ENCODE measurements at places on chromosomes 6 and 20. TPM values are rescaled to one million over a fixed set of nuclear protein-coding genes. Genes with fewer than 3 reads are reported as not detected.

HCRTR2 gene
- not detected for total RNA-seq

TP53TG5 gene
- under 0.01 TPM for total RNA-seq

CFAP206 gene
- not detected for total RNA-seq

SLC13A3 gene
- total RNA-seq: 0.10 TPM

RIPOR3 gene
- total RNA-seq: 0.42 TPM

FAM184A gene
- total RNA-seq: 2.3 TPM

COL11A2 gene
- 0.63 TPM for total RNA-seq

SMIM13 gene
- total RNA-seq: 4.2 TPM

FAM83B gene
- total RNA-seq: not detected

BMP5 gene
- not detected for total RNA-seq

NELFCD gene
- total RNA-seq: 37.2 TPM

SIRPG gene
- 6.8 TPM for total RNA-seq

APOM gene
- total RNA-seq: 3.0 TPM

PTK7 gene
- total RNA-seq: 1.8 TPM

PRKN gene
- total RNA-seq: 6.1 TPM

C6orf132 gene
- total RNA-seq: not detected

SSTR4 gene
- not detected for total RNA-seq

CLPSL1 gene
- total RNA-seq: not detected

CTCFL gene
- total RNA-seq: not detected

SLC29A1 gene
- total RNA-seq: 4.4 TPM

MUC21 gene
- total RNA-seq: not detected

CGA gene
- not detected for total RNA-seq

SIGLEC1 gene
- total RNA-seq: 0.73 TPM

DEFB114 gene
- total RNA-seq: not detected

GABRR1 gene
- 0.10 TPM for total RNA-seq

CYP21A2 gene
- not detected for total RNA-seq

FNDC1 gene
- total RNA-seq: not detected

OTOR gene
- total RNA-seq: not detected

CCN2 gene
- total RNA-seq: under 0.01 TPM

IRF4 gene
- 41.3 TPM for total RNA-seq

ROMO1 gene
- total RNA-seq: 26.1 TPM

BPIFA1 gene
- not detected for total RNA-seq

C4A gene
- 0.94 TPM for total RNA-seq

OR12D2 gene
- total RNA-seq: not detected

BPIFB2 gene
- not detected for total RNA-seq

BTBD3 gene
- total RNA-seq: 4.7 TPM

BACH2 gene
- total RNA-seq: 37.6 TPM

CLVS2 gene
- total RNA-seq: under 0.01 TPM

ITPA gene
- 10.8 TPM for total RNA-seq

RAET1E gene
- not detected for total RNA-seq

ULBP1 gene
- total RNA-seq: 0.10 TPM

PRRT1 gene
- 0.42 TPM for total RNA-seq

BPI gene
- 5.5 TPM for total RNA-seq

PBOV1 gene
- not detected for total RNA-seq

CBLN4 gene
- total RNA-seq: not detected

ZGPAT gene
- total RNA-seq: 14.0 TPM

PGC gene
- 0.10 TPM for total RNA-seq

CCN6 gene
- not detected for total RNA-seq

BEND3 gene
- total RNA-seq: 1.5 TPM

C6orf118 gene
- total RNA-seq: not detected

CHRNA4 gene
- total RNA-seq: not detected

SLC22A7 gene
- total RNA-seq: not detected

CRISP3 gene
- total RNA-seq: not detected

JPH2 gene
- total RNA-seq: not detected

CST7 gene
- 48.1 TPM for total RNA-seq

MARCKS gene
- total RNA-seq: 48.4 TPM

SCGN gene
- total RNA-seq: not detected

All from mononuclear cell (primary cell).